Stimulated activated CD4-positive, alpha-beta T cell treated with anti-CD3 and anti-CD28 coated beads, Interleukin-15, amount 100 ng/mL, for 1 hour (primary cell): ENCODE measurements at places on chromosomes 12 and 14.

DNA sequence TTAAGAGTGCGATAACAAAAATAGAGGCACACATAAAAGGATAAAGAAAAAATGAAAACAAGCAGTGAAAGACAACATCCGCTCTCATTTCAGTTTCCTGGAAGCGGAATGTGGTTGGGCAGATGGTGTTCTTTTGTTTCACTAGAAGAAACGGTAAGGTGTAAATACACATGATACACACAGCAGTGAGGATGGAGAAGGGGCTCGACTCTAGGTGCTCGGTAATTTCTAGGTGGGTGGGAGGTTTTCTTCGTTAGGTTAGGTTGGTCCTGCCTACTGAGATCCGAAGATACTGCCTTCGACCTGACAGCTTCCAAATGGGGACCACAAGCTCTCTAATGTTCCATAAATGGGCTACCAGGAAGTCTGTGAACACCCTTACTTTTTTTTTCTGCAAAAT lies 1082.5 kb downstream of the BCL11B start:
- DNase-seq, result peak; percentile 41

DNA sequence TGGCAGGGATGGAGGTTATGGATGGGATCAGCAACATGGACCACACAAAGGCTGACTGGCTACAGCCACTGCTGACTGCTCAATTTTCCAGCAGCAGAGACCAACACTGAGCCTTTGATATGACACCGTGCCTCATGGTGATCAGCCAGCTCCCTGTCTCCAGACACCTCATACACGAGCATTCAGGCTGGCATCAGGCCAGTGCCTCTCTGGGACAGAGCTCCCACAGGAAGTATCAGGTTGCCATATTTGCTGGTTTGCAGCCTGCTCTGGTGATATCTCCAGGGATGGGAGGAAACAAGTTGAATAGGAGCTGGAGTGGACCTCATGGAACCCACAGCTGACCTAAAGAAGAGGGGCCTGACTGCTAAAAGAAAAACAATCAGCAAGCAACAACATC lies 471.2 kb upstream of the ATXN7L3B start:
- DNase-seq, result no peak

DNA sequence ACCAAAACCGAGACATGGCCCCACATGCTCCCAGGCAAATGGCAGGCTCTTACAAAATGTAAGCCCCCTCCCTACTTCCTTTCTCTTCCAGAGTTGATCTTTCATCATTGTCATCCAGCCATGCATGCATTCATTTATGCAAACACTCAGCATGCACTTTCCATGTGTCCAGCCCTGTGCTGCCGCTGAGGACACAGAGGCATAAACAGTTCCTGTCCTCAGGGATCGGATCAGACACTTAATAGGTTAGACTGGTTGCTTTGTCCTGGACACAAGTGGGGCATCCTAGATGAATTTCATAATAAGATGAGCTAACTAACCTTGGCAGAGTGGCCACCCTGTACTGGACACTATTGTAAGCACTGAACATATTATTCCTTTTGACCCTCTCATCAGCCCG lies 23.1 kb downstream of the PRIMA1 start:
- DNase-seq, result no peak

DNA sequence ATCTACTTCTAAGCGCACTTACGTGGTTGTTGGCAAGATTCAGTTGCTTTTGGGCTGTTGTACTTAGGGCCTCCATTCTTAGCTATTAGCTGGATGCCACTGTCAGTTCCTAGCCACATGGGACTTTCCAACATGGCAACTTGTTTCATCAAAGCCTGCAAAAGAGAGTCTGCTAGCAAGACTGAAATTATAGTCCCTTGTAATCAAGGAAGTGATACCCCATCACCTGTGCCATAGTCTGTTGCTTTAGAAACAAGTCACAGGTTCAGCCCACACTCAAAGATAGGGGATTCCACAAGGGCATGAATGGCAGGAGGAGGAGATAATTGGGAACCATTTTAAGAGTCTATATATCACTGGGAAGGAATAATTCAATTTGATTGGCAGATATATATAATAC lies 27.1 kb upstream of the SLC17A8 start:
- no peak for DNase-seq

- no peak for DNase-seq
Observed at GRCh38 chr14:100165376-100165775, 5.9 kb upstream of the DEGS2 start.

- DNase-seq, result no peak
Observed at GRCh38 chr12:12007713-12008231, 63.0 kb upstream of the BCL2L14 start.
